Keratinocyte (primary cell): ENCODE measurements at places on chromosomes 11 and 22. TPM values are rescaled to one million over a fixed set of nuclear protein-coding genes. Genes with fewer than 3 reads are reported as not detected.

The PDE3B gene
- 0.01 TPM in 2 of 3 replicates, not detected in the other for polyA plus RNA-seq

DNA sequence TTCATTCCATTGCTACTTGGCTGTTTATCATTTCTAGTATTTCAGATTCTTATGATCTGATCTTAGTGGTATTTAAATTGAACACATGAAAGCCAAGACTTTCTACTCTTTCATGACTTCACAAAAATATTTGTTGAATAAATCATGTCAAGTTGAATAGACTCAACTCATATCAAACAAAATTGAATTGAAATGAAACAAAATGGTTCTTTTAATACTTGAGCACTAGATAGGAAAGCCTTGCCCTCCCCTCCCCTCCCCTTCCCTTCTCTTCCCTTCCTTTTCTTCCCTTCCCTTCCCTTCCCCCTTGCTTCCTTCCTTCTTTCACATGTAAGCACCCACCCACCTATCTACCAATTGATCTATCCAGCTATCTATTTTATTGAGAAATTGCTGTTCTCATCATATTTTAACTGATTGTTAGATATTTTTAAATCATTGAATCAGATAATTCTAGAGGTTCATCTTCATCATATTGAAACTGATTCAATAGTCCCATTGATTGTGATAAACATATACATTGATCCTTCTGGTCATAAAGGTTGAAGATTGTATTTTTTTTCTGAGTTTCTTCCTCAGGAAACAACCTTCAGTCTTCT is 2015.9 kb downstream of the LRRC4C start:
- H3K27ac ChIP-seq: no peak overlapping the region
- no peaks in the 10 kb centered on the region for H3K27me3 ChIP-seq
- no peaks in the 10 kb centered on the region for H3K36me3 ChIP-seq
- H3K4me1 ChIP-seq: no peaks in the 10 kb centered on the region
- no peak overlapping the region for H3K4me3 ChIP-seq
- no peak for DNase-seq

GRCh38 chr11:5665051-5665570 is 19.8 kb downstream of the TRIM5 start:
- no peak for DNase-seq
- peaks cover 10% of the 10 kb centered on the region for H3K36me3 ChIP-seq
- no peaks in the 10 kb centered on the region for H3K4me1 ChIP-seq
- H3K27me3 ChIP-seq: no peaks in the 10 kb centered on the region
- no peak overlapping the region for H3K27ac ChIP-seq
- no peak overlapping the region for H3K4me3 ChIP-seq

The KAT5 gene
- polyA plus RNA-seq: 26.8 to 32.1 TPM (median 30.3 TPM) in 3 replicates

The SLC25A45 gene
- polyA plus RNA-seq: 0.20 to 0.46 TPM (median 0.25 TPM) in 3 replicates

DNA sequence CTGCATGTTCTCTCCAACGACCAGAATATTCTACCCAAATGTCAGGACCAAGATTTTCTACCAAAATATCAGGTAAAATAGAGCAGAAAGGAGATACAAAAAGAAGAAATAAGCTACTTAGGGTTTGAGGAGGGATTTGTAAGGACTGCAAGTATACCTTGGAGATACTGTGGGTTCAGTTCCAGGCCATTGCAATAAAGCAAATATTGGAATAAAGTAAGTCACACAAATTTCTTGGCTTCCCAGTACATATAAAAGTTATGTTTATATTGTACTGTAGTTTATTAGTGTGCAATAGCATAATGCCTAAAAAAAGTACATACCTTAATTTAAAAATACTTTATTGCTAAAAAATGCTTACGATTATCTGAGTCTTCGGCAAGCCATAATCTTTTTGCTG is 34.1 kb downstream of the CCDC15 start:
- H3K4me1 ChIP-seq: no peaks in the 10 kb centered on the region
- DNase-seq: no peak
- H3K4me3 ChIP-seq: no peak overlapping the region
- no peak overlapping the region for H3K27ac ChIP-seq
- H3K36me3 ChIP-seq: no peaks in the 10 kb centered on the region

- no peaks in the 10 kb centered on the region for H3K27me3 ChIP-seq
- no peak overlapping the region for H3K4me3 ChIP-seq
- no peak for DNase-seq
- no peaks in the 10 kb centered on the region for H3K36me3 ChIP-seq
Observed at GRCh38 chr11:79691445-79691844, 250.6 kb upstream of the TENM4 start.

DNA sequence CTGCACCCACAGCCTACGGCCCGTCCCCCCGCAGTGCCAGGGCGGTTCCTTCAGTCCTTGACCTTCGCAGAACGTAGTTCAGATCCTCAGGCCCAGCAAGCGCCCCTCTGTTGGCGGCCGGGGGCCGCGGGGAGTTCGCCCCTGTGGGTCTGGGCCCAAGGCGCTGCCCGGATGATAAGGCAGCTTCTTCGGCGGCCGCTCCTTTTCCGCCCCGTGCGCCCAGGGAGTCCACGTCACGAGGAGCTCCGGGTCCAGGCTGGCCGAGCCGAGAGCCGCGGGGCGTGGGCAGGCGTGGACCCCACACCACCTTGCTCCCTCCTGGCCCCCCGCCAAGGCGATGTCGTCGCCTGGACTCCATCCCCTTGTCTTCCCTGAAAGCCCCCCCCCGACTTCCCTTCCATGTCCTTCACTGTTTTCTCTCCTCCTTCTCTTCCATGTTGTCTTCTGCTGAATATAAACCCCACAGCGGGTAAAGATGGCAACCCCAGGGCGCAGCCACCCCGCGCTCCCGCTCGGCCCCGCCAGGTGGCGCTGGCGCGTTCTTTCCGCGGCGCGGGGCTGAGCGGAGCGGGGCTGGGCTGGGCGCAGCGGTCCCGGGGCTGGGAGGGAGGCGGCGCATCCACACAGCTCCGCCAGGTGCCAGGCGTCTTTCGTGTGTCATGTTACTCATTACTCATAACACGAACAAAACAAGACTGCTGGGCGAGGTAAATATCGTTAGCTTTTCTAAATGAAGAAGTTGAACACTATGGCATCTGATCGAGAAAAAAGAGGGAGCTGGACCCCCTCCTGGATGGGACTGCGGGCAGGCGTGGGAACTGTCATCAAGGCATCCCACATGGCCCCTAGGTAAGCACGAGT is 321.0 kb downstream of the NTM start:
- H3K27ac ChIP-seq: no peak overlapping the region
- H3K27me3 ChIP-seq: peaks cover 15% of the 10 kb centered on the region
- peaks cover 3% of the 10 kb centered on the region for H3K4me1 ChIP-seq

- no peak overlapping the region for H3K27ac ChIP-seq
- H3K4me1 ChIP-seq: no peaks in the 10 kb centered on the region
- H3K4me3 ChIP-seq: no peak overlapping the region
Observed at GRCh38 chr11:62489204-62489603, 57.4 kb downstream of the AHNAK start.

The OOSP4B gene
- not detected in 3 replicates for polyA plus RNA-seq

DNA sequence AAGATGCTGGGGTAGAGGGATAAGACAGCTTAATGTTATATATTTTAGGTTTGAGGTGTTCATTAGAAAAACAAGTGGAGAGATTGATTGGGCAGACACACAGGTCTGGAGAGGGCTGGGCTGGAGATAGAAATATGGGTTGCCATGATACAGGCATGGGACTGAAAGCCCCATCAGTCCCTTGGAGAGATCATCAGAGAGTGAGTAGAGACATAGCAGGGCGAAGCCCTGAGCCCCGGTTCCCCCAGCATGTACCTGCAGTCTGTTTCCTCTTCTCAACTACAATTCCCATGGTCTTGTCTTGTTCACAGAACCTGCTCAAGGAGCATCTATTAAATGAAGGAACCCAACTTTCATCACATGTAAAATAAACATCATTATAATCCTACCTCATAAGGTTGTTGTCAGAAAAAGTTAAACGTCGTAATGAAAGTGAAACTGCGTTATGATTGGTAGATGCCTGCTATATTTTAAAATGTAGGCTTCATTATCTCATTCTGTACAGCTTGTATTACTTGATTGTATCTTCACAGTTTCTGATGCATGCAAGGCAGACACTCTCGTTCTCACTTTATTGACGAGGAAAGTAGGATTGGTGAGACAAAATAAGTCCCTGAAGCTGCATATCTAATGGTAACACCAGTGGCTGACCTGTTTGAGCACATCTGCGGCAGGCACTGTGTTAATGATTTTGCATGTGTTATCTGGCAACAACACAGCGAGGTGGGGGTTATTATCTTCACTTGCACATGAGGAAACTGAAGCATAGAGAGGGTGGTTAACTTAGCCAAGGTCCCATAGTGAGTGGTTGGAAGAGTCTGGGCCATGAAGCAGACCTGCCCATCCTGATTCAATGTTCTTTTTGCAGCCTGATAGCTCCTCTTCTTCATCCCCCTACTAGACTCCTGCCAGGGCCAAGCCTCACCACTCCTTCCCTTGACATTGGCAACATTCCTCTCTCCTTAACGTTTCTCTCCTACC is 63.5 kb downstream of the ENDOD1 start:
- H3K4me3 ChIP-seq: peak overlapping the region; percentile 52
- H3K27me3 ChIP-seq: no peaks in the 10 kb centered on the region
- no peak for DNase-seq
- peaks cover 43% of the 10 kb centered on the region for H3K4me1 ChIP-seq

- DNase-seq: no peak
- H3K4me1 ChIP-seq: peaks cover 9% of the 10 kb centered on the region
- no peaks in the 10 kb centered on the region for H3K36me3 ChIP-seq
- H3K4me3 ChIP-seq: no peak overlapping the region
- H3K27me3 ChIP-seq: no peaks in the 10 kb centered on the region
Observed at GRCh38 chr11:86039094-86039493, 29.8 kb downstream of the PICALM start.

DNA sequence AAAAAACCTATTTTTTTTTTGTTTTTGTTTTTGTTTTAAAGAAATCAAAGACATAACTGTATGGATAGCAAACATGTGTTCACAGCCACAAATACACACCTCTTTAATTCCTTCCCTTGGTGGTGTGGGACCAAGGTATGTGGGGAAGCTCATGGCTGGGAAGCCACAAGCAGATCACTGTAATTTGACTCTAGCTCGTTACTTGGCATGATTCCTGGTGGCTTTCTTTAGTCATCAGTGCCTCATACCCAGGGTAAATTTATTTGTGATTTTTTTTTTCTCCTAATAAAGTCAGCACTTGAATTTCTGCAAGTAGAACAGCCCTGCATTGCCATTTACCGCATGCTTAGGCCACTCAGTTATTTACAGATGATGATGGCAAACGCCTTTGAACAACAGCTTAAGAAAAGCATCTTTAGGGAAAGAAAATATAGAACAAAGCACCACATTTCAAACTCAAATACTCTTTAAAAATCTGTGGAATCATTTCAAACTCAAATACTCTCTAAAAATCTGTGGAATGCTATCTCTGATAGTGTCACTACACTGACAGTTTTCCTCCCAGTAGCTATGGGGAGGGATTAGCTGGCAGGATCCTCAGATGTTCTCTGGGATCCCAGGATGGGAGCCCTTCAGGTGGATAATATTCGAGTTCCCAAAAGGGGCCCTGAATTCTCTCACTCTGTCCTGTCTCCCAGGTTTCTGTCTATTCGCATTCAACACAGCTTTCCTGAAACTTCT is 687.2 kb downstream of the OPCML start:
- no peaks in the 10 kb centered on the region for H3K27me3 ChIP-seq
- no peak overlapping the region for H3K4me3 ChIP-seq
- DNase-seq: no peak
- no peaks in the 10 kb centered on the region for H3K4me1 ChIP-seq
- H3K27ac ChIP-seq: no peak overlapping the region
- no peaks in the 10 kb centered on the region for H3K36me3 ChIP-seq

DNA sequence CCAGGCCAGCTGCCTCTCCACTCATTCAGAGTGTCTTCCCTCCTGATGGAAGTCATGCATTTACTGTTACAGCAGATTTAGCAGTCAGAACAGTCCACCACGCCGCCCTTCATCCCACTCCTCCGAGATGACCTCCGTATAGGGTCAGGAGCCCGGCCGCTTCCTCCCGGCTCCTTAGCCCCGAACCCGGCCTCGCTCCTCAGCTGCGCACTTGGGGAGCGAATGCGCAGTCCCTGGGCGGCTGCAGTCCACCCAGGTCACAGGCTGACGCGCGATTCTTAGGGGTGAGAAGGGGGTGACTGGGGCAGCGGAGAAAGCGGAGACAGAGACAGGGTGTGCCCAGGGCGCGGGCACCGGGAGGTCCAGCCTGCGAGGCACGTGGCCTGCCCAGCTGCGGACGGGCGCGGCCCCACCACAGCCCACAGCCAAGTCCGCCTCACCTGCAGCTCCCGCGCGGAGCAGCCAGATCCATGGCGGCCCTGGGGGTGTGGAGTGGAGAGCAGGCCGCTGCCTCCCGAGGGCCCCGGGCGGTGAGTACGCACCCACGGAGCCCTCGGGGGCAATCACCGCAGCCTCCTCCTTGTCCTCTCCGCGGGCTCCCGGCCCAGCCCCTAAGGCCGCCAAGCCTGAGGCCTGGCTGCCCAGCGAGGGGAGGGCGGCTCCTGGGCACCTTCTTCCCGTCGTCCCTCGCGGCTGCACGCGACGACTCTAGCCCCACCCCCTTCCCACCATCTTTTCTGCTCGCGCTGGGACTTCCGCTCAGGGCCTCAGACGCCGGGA is 286.6 kb downstream of the BRD1 start:
- no peak overlapping the region for H3K27ac ChIP-seq
- H3K4me3 ChIP-seq: no peak overlapping the region
- no peaks in the 10 kb centered on the region for H3K36me3 ChIP-seq
- no peaks in the 10 kb centered on the region for H3K27me3 ChIP-seq
- no peak for DNase-seq
